Ovary (tissue), 10 donors: ENCODE measurements at places on chromosomes 6 and 20. TPM values are rescaled to one million over a fixed set of nuclear protein-coding genes. Genes with fewer than 3 reads are reported as not detected.

GRCh38 chr6:135603249-135603648, 105.7 kb upstream of the AHI1 start:
- H3K4me1 ChIP-seq: no peaks in the 10 kb centered on the region
- H3K4me3 ChIP-seq: no peak overlapping the region
- no peak for DNase-seq
- H3K27ac ChIP-seq: no peak overlapping the region

GRCh38 chr6:87481931-87482330, 9.2 kb downstream of the SLC35A1 start:
- no peaks in the 10 kb centered on the region for H3K4me1 ChIP-seq
- no peaks in the 10 kb centered on the region for H3K36me3 ChIP-seq

The LPIN3 gene
- 12.5 TPM for polyA plus RNA-seq

DNA sequence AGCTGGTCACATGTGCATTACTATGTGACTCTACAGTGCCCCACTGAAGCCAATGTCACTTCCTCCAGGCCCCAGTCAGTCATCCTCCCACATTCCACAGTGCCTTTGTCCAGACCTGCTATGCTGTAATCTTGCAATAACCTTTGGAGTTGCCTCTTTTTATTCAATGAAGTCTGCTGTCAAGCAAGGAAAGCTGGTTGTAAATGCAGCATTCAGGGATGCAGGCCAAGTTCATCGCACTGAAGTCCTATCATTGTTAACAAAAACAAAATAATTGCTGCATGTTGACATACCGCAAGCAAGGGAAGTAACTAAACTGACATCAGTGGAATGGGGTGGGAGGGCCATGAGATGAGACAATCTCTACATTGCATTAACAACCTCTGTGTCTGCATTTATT, 131.2 kb upstream of the CDYL start:
- no peak overlapping the region for H3K27ac ChIP-seq
- no peak for DNase-seq
- H3K27me3 ChIP-seq: no peaks in the 10 kb centered on the region
- no peaks in the 10 kb centered on the region for H3K4me1 ChIP-seq

- no peak overlapping the region for H3K4me3 ChIP-seq
- H3K27ac ChIP-seq: no peak overlapping the region
- no peaks in the 10 kb centered on the region for H3K4me1 ChIP-seq
- DNase-seq: no peak
- no peaks in the 10 kb centered on the region for H3K27me3 ChIP-seq
Measured at GRCh38 chr6:101755931-101756330, 362.4 kb downstream of the GRIK2 start.

DNA sequence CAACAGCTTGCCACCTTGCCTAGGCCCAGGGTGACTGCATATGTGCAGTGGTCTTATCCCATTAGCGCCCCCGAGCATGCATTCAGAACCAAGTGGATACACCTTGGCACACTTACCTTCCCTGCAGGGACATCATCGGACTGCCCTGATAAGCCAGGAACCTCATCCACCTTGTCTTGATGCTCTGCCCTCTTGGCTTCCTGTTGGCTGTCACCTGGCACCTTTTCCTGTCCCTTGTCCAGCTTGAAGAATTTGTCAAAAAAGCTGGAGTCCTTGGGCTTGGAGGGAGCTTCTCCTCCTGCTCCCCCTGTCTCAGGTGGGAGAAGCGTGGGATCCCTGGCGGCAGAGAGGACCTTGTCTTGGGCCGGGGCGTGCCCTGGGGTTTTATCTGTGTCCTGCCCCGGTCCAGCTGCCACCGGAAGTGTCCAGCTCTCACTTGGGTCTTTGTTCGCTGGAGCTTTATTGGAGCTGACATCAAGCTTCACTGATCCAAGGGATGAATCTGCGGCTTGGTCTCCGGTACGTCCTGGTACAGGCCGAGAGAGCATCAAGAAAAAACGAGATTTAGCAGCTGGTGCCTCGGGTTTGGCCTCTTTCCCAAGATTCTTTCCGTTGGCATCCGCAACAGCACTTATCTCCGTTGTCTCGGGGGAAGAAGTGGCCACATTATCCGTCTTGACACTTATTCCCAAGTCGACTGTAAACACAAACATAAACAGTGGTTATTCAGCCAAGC, 42.0 kb downstream of the BCAS1 start:
- H3K27ac ChIP-seq: no peak overlapping the region
- H3K27me3 ChIP-seq: no peaks in the 10 kb centered on the region
- no peak overlapping the region for H3K4me3 ChIP-seq
- no peaks in the 10 kb centered on the region for H3K4me1 ChIP-seq
- H3K36me3 ChIP-seq: no peaks in the 10 kb centered on the region

DNA sequence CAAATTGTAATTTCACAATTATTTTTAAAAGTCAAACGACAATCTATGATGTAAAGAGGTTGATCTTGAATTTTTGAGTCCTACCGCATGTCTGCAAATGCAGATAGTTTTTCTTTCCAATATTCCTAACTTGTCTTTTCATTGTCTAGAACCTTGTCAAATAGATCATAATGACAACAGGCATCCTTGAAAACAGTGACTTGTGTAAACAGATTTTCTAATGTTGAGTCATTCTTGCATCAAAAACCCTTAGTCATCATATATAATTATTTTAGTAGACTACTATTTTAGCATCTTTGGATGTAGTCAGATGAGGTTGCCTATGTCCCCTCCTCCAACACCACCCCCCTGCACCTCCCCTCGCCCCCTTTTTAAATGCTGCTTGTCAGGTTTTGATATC, 43.8 kb downstream of the BMP6 start:
- H3K4me3 ChIP-seq: no peak overlapping the region
- DNase-seq: no peak
- no peaks in the 10 kb centered on the region for H3K4me1 ChIP-seq
- H3K27ac ChIP-seq: no peak overlapping the region

GRCh38 chr6:118719351-118720124, 68.1 kb upstream of the CEP85L start:
- H3K4me3 ChIP-seq: no peak overlapping the region
- H3K27ac ChIP-seq: peak overlapping the region; percentile 54
- DNase-seq: peak; percentile 57
- no peaks in the 10 kb centered on the region for H3K36me3 ChIP-seq

DNA sequence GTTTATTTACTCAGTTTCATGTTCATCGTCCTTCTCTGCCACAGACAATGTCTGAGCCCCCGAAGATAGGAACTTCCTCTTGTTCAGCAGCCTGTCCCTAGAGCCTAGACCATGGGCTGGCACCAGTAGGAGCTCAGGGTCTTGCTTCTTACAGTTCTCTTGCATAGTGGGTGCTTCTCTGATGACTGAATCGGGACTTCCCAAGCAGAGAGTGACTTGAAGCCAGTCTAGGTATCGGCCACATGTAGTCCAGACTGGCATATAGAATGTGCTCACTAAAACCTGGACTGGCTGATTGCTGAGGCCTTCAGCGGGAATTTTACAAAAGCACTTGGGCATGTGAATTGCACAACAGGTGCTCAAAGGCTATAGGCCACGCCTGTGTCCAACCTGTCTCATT, 52.0 kb downstream of the PRDM1 start:
- H3K4me1 ChIP-seq: no peaks in the 10 kb centered on the region
- no peaks in the 10 kb centered on the region for H3K27me3 ChIP-seq
- DNase-seq: no peak

- H3K4me1 ChIP-seq: peaks cover 15% of the 10 kb centered on the region
- H3K27ac ChIP-seq: no peak overlapping the region
- H3K27me3 ChIP-seq: no peaks in the 10 kb centered on the region
- no peak overlapping the region for H3K4me3 ChIP-seq
- no peak for DNase-seq
- no peaks in the 10 kb centered on the region for H3K36me3 ChIP-seq
Measured at GRCh38 chr6:85420551-85420950, 29.3 kb upstream of the NT5E start.

DNA sequence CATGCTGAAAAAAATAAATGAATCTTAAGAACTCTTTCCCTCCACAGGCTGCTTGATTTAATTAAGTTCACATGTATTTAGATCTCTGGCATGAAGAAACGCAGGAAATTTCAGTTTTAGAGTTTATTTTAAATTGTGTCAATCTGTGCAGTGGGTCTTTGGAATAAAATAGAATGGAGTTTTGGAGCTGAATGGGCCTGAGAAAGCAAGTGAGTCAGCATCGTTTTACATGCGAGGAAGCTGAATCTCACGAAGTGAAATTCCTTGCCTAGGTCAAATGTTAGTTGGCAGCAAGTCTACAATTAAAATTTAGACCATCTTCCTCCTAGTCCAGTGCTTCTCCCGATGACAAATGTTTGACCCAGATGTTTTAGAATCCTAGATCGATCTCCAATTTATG, 22.4 kb downstream of the MAP7 start:
- DNase-seq: no peak
- H3K27me3 ChIP-seq: no peaks in the 10 kb centered on the region
- H3K27ac ChIP-seq: no peak overlapping the region
- H3K4me1 ChIP-seq: peaks cover 7% of the 10 kb centered on the region
- H3K4me3 ChIP-seq: no peak overlapping the region
- H3K36me3 ChIP-seq: no peaks in the 10 kb centered on the region

The PXDC1 gene
- polyA plus RNA-seq: 35.1 TPM

DNA sequence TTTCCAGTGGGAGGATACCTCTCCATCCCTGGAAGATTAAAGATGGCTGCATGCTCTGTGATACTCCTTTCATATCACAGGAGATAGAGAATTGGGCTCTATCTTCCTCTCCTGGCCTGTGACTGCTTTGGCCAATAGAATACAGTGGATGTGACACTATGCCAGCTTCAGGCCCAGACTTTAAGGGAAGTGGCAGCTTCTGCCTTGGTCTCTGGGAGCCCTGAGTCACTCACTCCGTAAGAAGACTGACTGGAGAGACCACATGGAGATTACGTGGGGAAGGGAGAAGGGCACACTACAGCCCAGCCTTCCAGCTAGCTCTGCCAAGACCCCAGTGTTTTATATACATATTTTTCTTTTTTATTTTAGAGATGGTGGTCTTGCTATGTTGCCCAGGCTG, 10.4 kb upstream of the MMP9 start:
- H3K36me3 ChIP-seq: no peaks in the 10 kb centered on the region
- no peak overlapping the region for H3K27ac ChIP-seq
- DNase-seq: no peak
- no peaks in the 10 kb centered on the region for H3K4me1 ChIP-seq
- no peak overlapping the region for H3K4me3 ChIP-seq
- H3K27me3 ChIP-seq: no peaks in the 10 kb centered on the region

GRCh38 chr20:50717312-50717711, 14.1 kb upstream of the PARD6B start:
- no peaks in the 10 kb centered on the region for H3K27me3 ChIP-seq
- no peaks in the 10 kb centered on the region for H3K4me1 ChIP-seq
- DNase-seq: no peak
- no peaks in the 10 kb centered on the region for H3K36me3 ChIP-seq
- H3K27ac ChIP-seq: no peak overlapping the region

DNA sequence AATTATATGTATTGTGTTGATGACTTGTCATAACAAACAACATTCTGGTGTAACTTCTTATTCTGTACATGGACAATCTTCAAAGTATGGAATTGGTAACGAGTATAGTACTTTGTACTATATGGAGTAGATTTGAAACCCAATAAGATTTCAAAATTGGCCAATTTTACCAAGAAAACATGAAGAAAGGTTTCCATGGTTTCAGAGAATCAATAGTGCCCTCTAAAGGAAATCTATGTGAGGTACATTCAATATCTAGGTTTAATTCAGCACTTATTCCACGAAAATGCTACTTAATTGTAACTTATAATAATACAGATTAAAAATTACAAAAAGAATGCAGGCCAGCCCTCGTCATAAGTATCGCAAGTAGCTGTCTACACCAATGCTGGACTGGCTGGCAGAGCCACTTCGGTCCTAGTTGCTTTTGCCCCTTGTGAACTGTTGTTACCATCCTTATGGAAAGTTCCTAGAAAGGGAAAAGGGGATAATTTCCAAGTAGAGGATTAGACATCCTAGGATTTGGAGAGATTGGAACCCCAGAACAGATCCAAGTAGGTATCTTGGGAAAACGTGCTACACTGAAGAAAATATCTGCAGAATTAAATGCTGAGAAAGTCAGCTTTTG, 70.9 kb downstream of the LCA5 start:
- no peak overlapping the region for H3K4me3 ChIP-seq
- no peak overlapping the region for H3K27ac ChIP-seq
- DNase-seq: no peak
- no peaks in the 10 kb centered on the region for H3K4me1 ChIP-seq
- no peaks in the 10 kb centered on the region for H3K27me3 ChIP-seq

- no peak for DNase-seq
- H3K27me3 ChIP-seq: no peaks in the 10 kb centered on the region
- no peak overlapping the region for H3K4me3 ChIP-seq
- H3K4me1 ChIP-seq: peaks cover 3% of the 10 kb centered on the region
Measured at GRCh38 chr6:169589699-169590257, 112.1 kb downstream of the WDR27 start.

The CPNE5 gene
- polyA plus RNA-seq: 5.3 TPM

DNA sequence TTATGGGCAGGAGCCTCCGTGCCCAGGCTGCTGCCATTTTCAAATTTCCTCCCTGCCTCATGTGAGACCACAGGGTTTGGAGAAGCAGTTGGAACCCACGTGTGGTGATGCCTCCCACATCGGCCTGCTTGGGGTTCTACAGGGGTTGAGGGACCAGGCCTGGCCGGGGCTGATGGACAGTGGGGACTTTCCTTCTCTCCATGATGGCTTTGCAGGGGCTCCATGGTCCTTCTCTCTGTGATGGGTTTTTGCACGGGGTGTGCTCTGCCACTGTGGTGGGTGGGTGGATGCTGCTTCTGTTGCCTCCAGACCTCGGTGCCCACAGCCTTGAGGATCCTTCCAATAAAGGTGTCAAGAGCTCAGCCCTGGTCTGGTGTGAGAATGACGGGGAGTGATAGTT, 54.4 kb downstream of the ADNP start:
- H3K4me1 ChIP-seq: no peaks in the 10 kb centered on the region
- H3K27ac ChIP-seq: no peak overlapping the region
- no peak overlapping the region for H3K4me3 ChIP-seq
- no peak for DNase-seq
- H3K27me3 ChIP-seq: no peaks in the 10 kb centered on the region
- no peaks in the 10 kb centered on the region for H3K36me3 ChIP-seq

DNA sequence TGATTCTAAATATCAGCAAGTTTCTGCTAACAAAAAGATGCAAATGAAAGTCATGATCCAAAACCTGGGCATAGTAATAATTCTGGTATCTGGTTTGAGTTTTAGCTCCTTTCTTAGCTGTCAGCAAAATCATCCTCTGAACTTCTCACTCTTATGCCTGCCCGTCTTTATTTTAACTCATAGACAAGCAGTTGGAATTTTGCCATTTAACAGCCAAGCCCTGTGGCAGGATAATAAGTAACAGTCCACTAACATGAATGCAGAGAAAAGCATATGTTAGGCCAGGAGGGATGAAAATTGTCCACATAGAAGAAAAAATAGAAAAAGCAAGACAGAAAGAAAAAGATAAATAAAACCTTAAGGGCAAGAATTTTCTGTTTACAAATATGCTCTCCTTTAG, 170.0 kb upstream of the LAMA2 start:
- DNase-seq: no peak
- H3K27me3 ChIP-seq: no peaks in the 10 kb centered on the region
- no peak overlapping the region for H3K4me3 ChIP-seq
- no peaks in the 10 kb centered on the region for H3K36me3 ChIP-seq
- no peaks in the 10 kb centered on the region for H3K4me1 ChIP-seq

GRCh38 chr6:18961566-18961965, 574.4 kb downstream of the RNF144B start:
- no peaks in the 10 kb centered on the region for H3K27me3 ChIP-seq
- H3K27ac ChIP-seq: no peak overlapping the region
- DNase-seq: no peak
- no peaks in the 10 kb centered on the region for H3K36me3 ChIP-seq

GRCh38 chr20:38143646-38144554, 21.2 kb downstream of the TGM2 start:
- H3K36me3 ChIP-seq: no peaks in the 10 kb centered on the region
- no peak overlapping the region for H3K4me3 ChIP-seq
- H3K27me3 ChIP-seq: no peaks in the 10 kb centered on the region
- no peak for DNase-seq
- H3K27ac ChIP-seq: no peak overlapping the region
